ENCODE measurements at places on chromosomes 4 and X. TPM values are rescaled to one million over a fixed set of nuclear protein-coding genes. Genes with fewer than 3 reads are reported as not detected.

DNA sequence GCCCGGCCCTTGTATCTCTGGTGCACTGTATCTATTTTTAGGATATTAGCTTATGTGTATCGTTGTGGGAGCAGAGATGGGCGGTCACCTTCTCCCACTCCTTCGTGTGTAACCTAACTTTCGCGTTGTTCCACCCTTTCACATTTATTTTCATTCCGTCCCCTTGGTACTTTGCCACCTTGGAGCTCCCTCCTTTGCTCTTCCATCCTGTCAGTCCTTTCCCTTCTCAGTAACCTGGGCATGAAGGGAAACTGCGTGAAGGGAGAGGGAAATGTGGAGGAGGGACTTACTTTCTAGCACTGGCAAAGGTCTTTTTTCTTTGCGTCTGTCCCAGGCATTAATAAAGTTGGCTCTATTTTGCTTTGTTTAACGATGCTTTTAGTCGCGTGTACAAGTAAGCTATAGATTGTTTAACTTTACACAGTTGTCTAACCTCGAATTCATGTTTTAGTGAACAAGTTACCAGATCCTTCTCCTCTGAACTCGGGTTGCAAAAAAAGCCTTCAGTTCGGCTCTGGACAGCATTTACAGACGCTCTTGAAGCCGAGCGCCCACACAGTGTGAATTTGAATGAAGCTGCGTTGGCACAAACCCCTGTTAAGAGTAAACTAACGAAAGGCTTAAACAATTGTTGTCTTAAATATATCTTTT, 3.9 kb downstream of the PCDH10 start:
- no peak for DNase-seq

DNA sequence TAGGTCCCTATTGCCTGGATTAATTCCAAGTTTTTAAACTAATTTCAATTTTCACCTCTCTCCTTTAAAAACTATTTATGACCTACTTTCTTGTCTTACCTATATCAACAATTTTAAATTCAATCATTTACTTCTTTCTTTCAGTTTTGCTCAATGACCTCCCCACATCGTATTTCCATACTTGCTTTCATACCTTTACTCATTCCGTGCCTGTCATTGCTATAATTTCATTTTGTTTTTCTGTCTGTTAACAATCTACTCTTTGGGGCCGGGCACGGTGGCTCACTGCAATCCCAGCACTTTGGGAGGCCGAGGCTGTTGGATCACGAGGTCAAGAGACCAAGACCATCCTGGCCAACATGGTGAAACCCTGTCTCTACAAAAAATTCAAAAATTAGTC, 781.1 kb downstream of the FSTL5 start:
- DNase-seq = no peak

- no peak for DNase-seq
Measured at GRCh38 chr4:151568966-151569365, 160.0 kb downstream of the FHIP1A start.

DNA sequence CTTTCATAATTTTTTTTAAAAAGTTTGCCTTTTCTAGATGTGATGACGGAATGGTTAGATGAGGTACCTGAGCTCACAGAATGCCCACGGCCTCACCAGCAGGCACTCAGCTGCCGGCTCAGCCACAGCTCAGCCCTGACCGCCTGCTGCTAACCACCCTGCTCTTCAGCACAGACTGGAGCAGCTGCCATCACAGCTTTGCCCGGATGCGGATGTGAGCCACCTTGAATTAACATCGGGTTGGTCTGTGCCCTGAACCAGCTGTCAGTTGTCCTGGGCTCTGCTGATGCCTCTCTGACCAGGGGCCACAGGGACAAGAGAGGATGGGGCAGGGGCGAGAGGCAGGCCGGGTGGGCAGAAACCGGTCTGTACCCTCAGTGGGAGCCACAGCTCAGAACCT, 93.3 kb downstream of the HMX1 start:
- no peak for DNase-seq

Gene SYP
- polyA plus RNA-seq = 4.3 TPM
